SK-MEL-5 (cell line): ENCODE measurements at places on chromosomes 1 and 21. TPM values are rescaled to one million over a fixed set of nuclear protein-coding genes. Genes with fewer than 3 reads are reported as not detected.

- DNase-seq = no peak
Measured at GRCh38 chr1:16975211-16975610, 5.2 kb downstream of the MFAP2 start.

- DNase-seq = no peak
Measured at GRCh38 chr1:162562470-162562828, 927 bp downstream of the UAP1 start.

- DNase-seq = no peak
Measured at GRCh38 chr1:119933397-119933796, 37.1 kb upstream of the ADAM30 start.

The MSH4 gene
- total RNA-seq = 0.08 and 0.16 TPM in 2 replicates

The ARHGAP30 gene
- not detected in 2 replicates for total RNA-seq

DNA sequence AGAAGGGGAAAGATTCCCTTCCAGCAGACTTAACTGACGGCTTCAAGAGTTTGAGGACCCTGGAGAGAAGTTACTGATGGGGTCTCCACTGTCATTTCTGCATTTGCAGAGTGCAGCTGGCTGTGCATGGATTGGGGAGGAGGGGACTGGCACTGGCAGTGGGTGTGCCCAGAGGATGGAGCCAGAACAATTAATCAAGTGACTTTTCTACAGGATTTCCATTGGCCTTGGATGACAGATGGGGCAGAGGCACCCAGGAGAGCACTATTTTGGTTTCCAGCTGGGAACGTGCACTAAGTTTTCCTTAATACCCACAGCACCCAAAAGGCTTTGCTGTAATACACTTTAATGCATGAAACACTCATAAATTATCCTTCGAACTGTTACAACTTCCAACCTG lies 1.3 kb downstream of the NGF start:
- no peak for DNase-seq

- no peak for DNase-seq
Measured at GRCh38 chr1:9629445-9630201, 21.9 kb upstream of the PIK3CD start.

The RCC1 gene
- total RNA-seq = 26.0 and 26.7 TPM in 2 replicates

The KCNJ15 gene
- not detected in 2 replicates for total RNA-seq

GRCh38 chr1:244104309-244105060 lies 53.4 kb downstream of the ZBTB18 start:
- no peak for DNase-seq

The OVAAL gene
- total RNA-seq = 23.6 and 25.8 TPM in 2 replicates

The MROH7 gene
- total RNA-seq = 0.11 TPM in 1 of 2 replicates, not detected in the other

The POTED gene
- total RNA-seq = not detected in 2 replicates

DNA sequence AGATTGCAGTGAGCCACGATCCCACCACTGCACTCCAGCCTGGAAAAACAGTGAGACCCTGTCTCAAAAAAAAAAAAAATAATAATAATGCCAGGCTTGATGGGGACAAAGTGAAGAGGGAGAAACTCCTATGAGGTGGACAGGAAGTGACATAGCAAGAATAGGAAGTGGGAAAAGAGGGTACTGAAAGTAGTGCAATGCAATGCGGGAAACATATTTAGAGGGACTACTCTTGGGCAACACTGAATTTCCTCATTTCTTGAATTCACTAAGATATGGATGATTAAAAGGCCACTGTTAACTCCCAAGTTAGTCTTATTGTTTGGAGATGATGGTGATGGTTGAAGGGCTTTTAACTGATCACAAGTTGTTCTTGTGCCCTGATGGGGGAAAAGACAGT lies 21.6 kb upstream of the KCNA2 start:
- no peak for DNase-seq
